ENCODE measurements at places on chromosomes 7 and 10.

GRCh38 chr10:98097616-98098015 lies 36.8 kb upstream of the R3HCC1L start:
- DNase-seq, result no peak

- peak; percentile 87 for DNase-seq
These were observed 284.6 kb downstream of the KLF6 start for GRCh38 chr10:3500408-3500856.

DNA sequence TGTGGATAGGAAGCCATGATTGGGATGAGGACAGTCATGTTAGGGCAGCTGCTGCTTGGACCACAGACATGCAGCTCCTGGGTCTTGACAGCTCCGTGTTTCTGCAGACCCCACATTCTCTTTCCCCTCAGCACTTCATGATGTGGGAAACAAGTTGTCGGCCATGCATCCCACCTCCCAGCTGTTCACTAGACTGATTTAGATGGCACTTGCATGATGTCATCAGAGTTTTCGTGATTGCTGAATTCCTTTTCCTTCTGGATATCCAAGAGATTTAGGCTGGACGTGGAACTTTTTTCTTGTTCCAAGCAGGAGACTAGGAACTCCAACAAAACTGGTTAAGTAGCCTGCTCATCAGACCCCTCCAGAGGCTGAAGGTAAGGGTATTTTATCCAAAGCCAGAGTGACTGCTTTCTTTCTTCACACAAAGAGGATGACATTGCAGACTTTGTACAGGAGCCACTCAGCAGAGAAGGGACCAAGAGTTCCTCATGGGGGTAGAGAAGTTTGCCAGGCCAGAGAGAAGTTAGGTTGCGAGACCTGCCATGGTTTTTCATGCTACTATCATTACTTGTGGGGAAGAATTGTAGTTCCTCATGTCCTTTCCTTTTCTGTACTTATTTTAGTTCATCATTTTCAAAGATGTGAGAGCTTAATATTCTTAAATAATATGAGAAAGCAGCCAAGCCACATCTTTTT lies 117.7 kb upstream of the GJD4 start:
- no peak for DNase-seq

DNA sequence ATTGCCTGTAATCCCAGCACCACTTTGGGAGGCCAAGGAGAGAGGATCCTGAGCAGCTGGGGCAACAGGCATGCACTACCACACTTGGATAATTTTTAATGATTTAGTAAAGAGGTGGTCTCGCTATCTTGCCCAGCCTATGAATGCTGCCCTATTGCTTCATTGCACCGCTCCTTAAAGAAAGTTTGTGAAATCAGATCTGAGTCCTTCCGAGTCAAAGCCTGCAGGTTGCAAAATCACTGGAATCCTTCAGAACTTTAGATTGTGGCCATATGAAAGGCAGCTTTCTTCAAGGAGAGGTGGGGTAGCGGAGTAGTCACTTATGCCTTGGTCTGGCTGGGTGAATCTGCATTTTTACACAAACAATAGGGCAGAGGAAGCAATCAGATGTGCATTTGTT lies 166.3 kb downstream of the ARHGAP12 start:
- DNase-seq, result no peak

DNA sequence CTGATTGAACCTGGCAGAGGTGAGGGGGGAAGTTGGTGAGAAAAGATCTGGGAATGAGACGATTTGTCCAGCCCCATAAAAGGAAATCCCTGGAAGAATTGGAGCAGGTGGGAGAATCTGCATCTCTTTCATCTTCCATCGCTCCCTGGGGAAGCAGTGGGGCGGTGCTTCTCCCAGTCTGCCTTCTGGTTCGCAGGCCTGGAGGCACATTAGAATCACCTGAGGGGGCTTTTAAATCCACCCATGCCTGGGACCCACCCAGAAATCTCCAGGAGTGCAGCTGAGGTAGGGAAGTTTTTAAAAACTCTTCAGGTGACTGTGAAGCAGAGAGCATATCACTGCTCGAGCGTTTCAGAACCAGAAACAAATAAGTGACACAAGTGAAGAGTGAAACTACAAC lies 26.7 kb upstream of the SYPL1 start:
- no peak for DNase-seq

DNA sequence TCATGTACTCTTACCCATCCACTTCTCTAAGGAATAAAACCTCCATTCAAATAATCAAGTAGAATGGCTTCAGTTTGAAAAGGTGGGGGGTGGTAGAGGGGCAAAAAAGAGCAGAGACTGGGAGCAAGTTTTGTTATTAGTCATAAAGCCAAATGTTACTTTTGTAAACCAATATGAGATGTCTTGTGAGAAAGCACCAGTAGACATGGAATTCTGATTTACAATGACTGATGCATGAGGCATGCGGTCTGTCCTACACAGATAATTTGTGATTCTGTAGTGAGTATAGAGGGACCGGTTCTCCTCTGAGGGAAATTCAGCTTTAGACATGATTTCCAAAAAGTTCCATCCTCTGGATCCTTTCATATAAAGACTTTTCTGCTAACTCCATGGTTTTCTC lies 12.9 kb upstream of the ABCA13 start:
- DNase-seq, result no peak

- DNase-seq, result no peak
These were observed 908 bp downstream of the NOM1 start for GRCh38 chr7:156950381-156950858.

- no peak for DNase-seq
These were observed 49.1 kb downstream of the NCAPG2 start for GRCh38 chr7:158655507-158655906.

- no peak for DNase-seq
These were observed 142.9 kb upstream of the AKR1E2 start for GRCh38 chr10:4683137-4683536.

DNA sequence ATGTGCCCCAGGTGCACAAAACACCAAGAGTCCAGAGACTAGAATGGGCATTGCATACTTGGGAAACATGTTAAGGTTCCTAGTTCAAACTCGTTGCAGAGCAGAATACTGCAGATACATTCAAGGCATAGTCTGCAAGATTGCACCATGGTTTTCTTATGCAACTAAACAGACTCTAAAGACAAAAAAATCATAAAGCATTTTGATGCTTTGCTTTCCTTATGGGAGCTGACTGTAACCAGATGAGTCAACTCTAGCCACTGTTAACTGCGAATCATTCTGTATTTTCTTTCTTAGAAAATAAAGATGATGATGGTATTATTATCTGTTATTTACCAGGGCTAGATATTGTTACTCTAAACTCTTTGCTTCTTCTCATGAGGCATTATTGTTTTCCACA lies 19.7 kb downstream of the TRUB1 start:
- DNase-seq, result no peak

GRCh38 chr10:32692174-32692573 lies 246.2 kb downstream of the CCDC7 start:
- peak; percentile 71 for DNase-seq

DNA sequence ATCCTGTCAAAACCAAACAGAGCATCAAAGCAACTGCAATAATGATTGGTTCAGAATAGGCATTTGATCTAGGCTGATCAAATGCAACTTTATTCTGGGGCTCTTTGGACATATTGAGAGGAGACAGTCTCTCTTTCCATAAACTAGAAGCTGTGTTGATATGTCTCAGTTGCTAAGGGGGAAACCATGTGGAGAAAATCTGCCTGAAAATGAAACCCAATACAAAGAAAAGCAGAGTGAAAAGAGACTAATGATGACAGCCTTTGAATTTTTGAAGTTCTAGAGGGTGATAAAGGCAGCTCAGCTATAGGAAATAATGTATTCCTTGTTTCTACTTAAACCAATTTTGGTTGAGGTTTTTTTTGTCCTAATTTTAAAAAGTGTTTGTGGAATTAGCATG lies 941.8 kb upstream of the POT1 start:
- no peak for DNase-seq

DNA sequence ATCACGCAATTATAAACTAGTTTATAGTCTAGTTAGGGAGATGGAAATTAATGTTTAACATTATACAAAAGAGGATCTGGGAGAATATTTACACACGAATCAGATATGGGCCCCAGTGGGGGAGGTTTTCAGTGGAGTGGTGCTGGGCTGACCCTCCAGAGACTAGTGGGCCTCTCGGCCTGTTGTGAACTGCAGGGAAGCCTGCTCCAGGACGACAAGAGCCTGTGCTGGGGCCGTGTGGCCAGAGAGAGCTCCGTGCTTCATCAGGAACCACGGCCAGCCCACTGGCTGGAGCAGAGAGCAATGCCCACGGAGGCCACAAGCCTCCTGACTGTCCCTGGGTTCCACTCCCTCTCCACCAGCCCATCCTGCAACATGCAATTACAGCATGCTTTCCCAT lies 11.3 kb upstream of the ESYT2 start:
- no peak for DNase-seq

GRCh38 chr10:57786850-57787750 lies 480.6 kb downstream of the IPMK start:
- no peak for DNase-seq

DNA sequence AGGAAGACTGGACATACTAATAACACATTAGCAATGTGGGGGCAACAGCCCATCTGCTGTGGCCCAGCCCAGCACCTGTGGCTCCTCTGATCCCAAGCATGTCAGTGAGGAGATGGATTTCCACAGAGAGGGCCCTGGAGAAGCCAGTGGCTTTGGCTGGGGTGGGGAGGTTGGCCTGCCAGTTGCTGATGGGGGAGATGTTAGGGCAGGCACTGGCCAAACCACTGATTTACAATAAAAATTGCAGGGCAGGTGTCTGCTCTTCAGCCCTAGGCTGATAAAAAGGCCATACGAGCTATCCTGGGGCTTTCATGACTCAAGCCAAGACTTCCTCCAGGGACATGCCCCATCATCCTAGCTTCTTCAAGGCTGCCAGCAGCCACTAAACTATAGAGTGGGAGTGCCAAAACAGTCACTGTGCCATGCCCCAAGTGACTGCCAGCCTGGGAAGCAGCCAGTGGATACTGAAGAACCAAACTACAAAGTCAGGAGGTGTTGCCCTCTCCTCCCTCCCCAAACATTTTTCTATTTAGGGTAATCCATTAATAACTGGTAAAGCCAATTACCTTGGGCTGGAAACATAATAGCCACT lies 37.8 kb downstream of the DPCD start:
- DNase-seq, result no peak

- DNase-seq, result no peak
These were observed 199.0 kb upstream of the ZMIZ1 start for GRCh38 chr10:78869508-78870454.

GRCh38 chr7:70587739-70588138 lies 544.2 kb upstream of the GALNT17 start:
- DNase-seq, result no peak

DNA sequence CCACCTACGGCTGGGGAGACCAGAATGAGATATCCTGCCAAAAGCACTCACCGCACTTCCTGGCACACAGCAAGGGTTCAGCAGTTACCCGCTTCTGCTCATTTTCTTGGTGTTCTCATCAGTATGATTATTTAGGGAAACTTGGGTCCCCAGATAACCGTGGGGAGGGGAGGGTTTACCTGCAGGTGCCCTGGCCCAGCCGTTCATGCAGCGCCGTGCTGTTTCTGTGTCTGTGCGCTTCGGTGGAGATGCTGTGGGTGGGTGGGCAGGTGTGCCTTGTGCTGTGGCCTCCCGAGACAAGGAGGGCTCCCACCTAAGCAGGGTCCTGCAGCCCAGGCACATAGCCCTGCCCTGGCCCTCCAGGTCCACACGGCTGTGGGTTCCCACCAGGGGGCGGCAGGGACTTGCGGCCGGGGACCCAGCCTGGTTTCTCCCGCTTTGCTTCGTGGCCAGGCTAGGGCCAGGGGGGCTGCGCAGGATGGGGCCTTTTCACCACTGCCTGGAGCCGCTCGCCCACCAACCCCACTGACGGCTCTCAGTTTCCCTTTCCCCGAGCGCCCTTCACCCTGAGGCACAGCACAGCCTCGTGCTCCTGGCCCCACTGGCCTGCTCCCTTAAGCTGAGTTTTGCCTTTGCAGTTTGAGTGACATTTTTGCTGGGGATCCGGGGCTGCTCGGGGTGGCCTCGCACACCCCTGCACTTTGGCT lies 78.5 kb downstream of the LHPP start:
- DNase-seq, result no peak

DNA sequence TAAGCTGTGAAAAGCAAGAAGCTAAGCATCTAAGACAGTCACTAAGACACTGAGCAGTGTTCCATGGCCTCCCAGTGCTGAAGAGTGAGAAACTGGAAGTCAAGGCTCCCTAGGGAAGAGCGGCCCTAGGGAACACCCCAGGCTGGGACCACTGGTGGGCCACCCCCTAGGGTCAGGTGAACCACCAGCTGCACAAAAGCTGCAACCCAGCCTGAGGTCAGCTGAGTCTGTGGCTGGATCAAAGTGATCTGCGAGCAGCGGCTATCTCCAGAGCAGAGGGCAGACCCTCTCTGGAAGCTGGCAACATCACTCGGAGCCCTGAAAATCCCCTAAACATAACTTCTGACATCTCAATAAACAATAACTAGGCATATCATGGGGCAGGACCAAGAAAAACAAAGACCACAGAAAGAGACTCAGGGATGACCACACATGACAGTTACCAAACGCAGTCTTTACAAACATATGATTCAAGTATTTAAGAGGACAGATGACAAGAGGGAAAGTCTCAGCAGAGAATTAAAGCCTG lies 125.8 kb downstream of the DLG5 start:
- DNase-seq, result no peak

GRCh38 chr7:159024280-159024951 lies 120.3 kb downstream of the VIPR2 start:
- no peak for DNase-seq

GRCh38 chr10:84176836-84177474 lies 3.4 kb downstream of the GPR15LG start:
- DNase-seq, result no peak

DNA sequence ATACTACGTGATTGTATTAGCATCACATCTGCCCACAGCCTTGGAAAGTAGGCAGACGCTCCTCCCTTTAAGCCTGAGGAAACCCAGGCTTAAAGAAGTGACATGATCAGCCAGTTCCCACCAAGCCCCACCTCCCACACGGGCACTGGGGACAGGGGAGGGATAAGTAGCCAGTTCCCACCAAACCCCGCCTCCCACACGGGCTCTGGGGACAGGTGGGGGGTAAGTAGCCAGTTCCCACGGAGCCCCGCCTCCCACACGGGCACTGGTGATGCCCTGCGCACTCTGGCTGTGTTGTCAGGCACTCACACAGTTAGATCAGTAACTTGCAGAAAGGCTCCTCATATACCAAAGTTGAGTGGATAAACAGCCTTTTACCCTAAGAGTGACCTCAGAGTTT lies 606.8 kb downstream of the PTPRN2 start:
- no peak for DNase-seq

GRCh38 chr7:99392046-99392445 lies 16.4 kb downstream of the PDAP1 start:
- no peak for DNase-seq

DNA sequence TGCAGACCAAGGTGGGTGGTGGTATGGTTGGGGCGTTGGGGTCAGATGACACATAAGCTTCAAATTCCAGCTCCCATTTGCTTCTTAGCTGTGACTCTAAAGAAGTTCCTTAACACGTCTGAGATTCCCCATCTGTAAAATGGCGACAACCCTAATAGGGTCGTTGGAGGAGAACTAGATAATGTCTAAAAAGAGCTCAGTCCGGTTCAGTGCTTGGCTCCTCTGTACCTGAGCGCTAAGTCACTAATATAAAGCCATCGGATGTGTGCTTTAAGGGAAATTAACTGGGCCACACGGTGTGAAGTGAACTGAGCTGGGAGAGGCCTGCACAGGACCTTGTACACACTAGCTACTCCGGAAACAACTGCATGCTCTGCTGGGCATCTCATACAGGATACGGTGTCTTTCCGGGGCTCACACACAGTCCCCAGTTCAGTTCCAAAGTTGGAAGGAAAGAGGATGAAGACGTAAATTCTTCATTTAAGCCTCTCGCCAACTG lies 476 bp upstream of the ZFYVE27 start:
- DNase-seq, result no peak

- no peak for DNase-seq
These were observed 743 bp upstream of the ZCCHC24 start for GRCh38 chr10:79445977-79446757.

- DNase-seq, result peak; percentile 14
These were observed 49.8 kb downstream of the PAXIP1 start for GRCh38 chr7:154953006-154953684.
